ENCODE measurements at places on chromosomes 16 and 17. TPM values are rescaled to one million over a fixed set of nuclear protein-coding genes. Genes with fewer than 3 reads are reported as not detected.

- no peak for DNase-seq
Observed at GRCh38 chr17:78748730-78749317, 33.2 kb downstream of the CYTH1 start.

GRCh38 chr16:62450291-62450690 is 414.1 kb upstream of the CDH8 start:
- no peak for DNase-seq

GRCh38 chr17:48123111-48123510 is 15.5 kb downstream of the SNX11 start:
- no peak for DNase-seq

The SLFN11 gene
- 14.7 TPM for total RNA-seq

The MED9 gene
- 16.2 TPM for total RNA-seq

The KRTAP9-8 gene
- not detected for total RNA-seq
